PC-9 (cell line): ENCODE measurements at places on chromosomes 4 and X.

- no peak for DNase-seq
Measured at GRCh38 chr4:109562457-109563239, 2.6 kb downstream of the MCUB start.

- no peak for DNase-seq
Measured at GRCh38 chr4:70838666-70839588, 763 bp downstream of the GRSF1 start.

DNA sequence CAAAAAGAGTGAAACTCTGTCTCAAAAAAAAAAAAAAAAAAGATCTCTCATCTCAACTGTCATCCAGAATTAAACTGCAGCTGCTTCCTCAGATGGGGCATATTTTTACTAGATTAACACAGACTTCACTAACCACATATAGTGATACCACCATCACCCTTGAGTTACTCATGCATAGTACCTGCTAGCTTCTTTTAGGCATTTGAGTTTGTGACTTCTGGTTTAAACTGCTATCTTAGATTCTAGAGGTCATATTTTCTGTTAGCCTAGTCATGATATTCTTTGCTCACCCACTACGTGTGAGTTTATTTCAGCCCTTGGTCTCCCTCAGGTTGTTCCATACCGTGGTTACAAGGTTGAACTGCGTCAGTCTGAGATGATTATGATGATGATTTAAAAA, 154.9 kb upstream of the BMP3 start:
- DNase-seq, result no peak

GRCh38 chrX:1462596-1463251, 10.0 kb upstream of the ASMTL start:
- no peak for DNase-seq

GRCh38 chr4:159111416-159111815, 8.5 kb downstream of the RAPGEF2 start:
- no peak for DNase-seq

- DNase-seq, result no peak
Measured at GRCh38 chrX:20666331-20666730, 399.6 kb upstream of the RPS6KA3 start.

GRCh38 chrX:151697522-151697921, 2.3 kb downstream of the PRRG3 start:
- DNase-seq, result no peak

DNA sequence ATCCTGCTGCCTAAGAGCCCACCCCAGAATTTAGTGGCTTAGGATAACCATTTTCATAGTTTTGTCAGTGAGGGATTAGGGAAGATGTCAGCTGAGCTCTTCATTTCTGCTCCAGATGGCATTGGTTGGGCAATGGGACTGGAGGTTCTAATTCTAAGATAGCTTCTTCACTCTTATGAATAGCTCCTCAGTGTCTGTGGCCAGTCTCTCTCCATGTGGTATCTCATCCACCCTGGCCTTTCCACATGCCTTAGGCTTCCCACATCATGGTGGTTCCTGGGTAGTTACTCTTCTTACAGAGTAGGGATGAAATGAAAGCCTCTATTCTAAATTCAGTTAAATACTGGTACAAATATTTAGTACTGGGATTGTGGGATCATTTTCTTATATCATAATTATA, 31.3 kb downstream of the REPS2 start:
- no peak for DNase-seq

GRCh38 chr4:166657261-166657660, 577.0 kb downstream of the SPOCK3 start:
- DNase-seq, result no peak

GRCh38 chr4:167956676-167957075, 135.7 kb upstream of the ANXA10 start:
- DNase-seq, result no peak
